Esophagus muscularis mucosa (tissue), 4 donors: ENCODE measurements at places on chromosomes 2 and 18. TPM values are rescaled to one million over a fixed set of nuclear protein-coding genes. Genes with fewer than 3 reads are reported as not detected.

DNA sequence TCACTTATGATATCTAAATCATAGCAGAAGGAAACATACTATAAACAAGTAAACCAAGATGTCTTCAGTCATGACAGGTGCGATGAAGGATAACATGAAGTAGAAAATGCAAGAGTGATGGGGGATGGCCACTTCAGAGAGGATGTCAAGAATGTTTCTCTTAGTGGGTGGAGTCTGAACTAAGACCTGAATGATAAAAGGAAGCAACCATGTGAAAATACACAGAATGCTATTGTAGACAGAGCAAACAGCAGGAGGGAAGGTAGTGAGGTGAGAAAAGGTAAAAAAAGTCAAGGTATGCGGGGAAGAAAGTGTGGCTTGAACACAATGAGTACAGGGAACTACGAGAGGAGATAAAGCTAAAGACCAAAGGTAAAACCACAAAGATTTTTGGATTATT is 341.6 kb downstream of the FBXO15 start:
- DNase-seq = no peak

Gene MC2R
- total RNA-seq = not detected

GRCh38 chr18:58535340-58536201 is 93.3 kb downstream of the ALPK2 start:
- DNase-seq = no peak

- no peak for DNase-seq
Observed at GRCh38 chr18:63480915-63481314, 4.2 kb downstream of the SERPINB5 start.

DNA sequence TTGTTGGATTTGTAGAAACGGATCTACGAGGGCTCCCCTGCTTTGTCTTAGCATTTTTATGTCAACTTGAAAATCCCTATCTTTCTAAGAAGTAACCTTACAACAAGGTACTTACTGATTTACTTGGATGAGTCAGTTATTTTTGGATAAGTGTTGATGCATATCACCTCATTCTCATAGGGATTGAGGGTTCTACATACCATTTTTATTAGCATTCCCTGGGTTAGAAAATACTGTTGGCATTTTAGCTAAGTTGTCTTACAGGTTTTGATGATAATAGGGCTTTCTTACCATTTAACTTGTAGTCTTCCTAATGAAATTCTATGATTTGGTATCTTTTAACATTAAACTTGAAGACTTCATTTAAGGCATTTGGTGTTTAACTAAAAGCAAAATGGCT is 125.2 kb downstream of the UBE2E3 start:
- DNase-seq = no peak

Gene ANTXR1
- total RNA-seq = 115 TPM

Gene EMILIN1
- 181 TPM for total RNA-seq

Gene MROH2A
- not detected for total RNA-seq

Gene ARHGAP28
- 0.52 TPM for total RNA-seq

Gene VWC2L
- total RNA-seq = not detected

Gene BOLL
- not detected for total RNA-seq
